Fibroblast of lung (primary cell): ENCODE measurements at places on chromosomes 4 and X. TPM values are rescaled to one million over a fixed set of nuclear protein-coding genes. Genes with fewer than 3 reads are reported as not detected.

DNA sequence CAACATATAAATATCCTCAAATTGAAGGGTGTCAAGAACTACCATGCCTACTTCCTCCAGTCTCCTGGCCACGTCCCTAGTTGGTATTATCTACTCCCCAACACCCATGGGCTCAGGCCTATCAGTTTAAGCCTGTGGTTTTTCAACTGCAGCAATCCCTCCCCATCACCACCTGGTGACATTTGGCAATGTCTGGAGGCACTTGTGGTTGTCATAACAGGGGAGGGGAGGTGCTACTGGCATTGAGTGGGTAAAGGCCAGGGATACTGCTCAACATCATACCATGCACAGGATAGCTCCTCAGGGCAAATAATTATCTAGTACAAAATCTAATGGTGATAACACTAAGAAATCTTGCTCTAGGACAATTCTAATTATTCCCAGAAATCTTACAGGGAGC lies 95.3 kb downstream of the COMMD8 start:
- DNase-seq: no peak

DNA sequence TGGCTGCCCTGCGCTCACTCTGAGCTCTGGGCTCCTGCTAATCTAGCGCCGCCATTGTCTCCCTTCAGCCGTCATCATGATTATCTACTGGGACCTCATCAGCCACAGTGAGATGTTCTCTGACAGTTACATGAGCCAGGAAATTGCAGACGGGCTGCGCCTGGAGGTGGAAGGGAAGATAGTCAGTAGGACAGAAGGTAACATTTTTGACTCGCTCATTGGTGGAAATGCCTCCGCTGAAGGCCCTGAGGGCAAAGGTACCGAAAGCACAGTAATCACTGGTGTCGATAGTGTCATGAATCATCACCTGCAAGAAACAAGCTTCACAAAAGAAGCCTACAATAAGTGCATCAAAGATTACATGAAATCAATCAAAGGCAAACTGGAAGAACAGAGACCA lies 21.8 kb upstream of the PIN4 start:
- DNase-seq: no peak

DNA sequence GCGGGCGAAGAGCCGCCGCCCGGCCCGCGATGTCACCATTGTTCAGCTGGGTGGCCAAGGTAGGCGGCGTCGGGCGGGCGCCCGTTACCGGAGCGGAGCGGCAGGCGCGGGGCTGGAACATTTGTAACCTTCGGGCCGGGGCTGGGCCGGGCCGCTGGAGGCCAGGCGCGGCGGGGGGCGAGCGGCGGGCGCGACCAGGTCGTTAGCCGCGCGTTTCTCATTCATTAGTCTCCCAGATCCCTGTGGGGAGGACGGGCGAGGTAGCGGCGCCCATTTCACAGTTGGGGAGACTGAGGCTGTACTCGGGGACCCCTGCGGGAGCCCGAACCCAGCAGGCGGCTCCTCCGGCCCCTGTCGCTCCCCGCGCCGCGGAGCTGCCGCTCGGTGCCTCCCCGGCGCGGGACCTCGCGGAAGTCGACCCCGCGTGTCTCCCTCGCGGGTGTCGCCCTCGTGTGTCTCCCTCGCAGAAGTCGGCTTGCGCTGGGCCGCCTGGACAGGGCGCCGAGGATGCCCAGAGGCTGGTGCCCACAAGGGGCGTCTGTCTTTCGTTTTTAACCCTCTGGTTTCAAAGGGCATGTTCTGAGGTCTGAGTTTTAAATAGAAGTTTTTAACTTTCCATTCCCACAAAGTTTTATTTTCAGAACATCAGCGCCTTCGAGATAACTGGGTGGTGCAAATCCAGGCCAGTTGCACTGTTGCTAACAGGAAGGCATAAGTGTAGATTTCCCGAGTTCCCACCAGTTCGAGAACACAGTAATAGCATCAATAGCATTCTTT lies 17.5 kb downstream of the PTTG2 start:
- DNase-seq: peak; percentile 72

GRCh38 chr4:84965553-84966381 lies 723 bp downstream of the WDFY3 start:
- no peak for DNase-seq

DNA sequence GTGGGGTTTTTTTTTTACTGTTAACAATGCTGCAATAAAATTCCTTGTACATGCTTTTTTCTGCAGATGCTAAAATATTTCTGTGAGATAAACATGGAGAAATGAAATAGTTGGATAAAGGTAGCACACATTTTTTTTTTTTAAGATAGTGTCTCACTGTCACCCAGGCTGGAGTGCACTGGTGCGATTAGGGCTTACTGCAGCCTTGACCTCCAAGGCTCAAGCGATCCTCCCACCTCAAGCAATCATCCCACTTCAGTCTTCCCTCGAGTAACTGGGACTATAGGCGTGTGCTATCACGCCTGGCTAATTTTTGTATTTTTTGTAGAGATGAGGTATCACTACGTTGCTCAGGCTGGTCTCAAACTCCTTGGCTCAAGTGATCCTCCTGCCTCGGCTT lies 1.8 kb upstream of the HUWE1 start:
- DNase-seq: no peak

- DNase-seq: no peak
Observed at GRCh38 chr4:72553540-72554337, 15.3 kb downstream of the ADAMTS3 start.

DNA sequence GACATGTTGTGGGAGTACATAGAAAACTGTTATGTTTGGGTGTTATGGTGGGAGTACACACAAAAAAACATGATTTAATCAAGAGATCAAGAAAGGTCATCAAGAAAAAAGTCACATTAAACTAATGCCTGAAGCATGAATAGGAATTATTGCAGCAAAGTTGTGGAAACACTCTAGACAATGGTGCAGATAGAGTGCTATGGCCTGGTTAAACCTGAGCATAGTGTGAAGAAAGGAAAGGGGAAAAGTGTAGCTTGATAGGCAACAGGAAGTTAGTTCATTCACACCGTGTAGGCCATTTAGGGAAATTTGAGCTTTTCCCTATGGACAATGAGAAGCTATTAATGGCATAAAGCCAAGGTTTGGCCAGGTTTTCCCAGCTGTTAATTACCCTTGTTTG lies 162.1 kb upstream of the EMCN start:
- DNase-seq: no peak

DNA sequence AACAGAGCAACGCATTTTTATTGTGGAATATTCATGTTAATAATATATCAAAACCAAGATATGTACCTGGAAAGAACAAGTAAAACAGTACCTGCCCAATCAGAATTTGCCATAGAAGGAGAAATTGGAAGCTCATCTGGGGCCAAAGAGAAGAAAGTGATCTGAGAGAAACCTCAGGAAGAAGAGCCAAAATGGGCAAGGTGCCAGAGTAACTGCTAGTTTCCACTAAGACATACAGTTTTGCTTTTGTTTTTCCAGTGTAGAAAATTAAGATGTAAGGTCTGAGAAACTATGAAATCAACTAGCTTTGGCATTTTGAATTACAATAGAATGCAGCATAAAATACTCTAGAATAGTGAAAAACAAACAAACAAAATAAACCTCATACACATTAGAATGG lies 2201.2 kb downstream of the ARAP2 start:
- DNase-seq: peak; percentile 8

- no peak for DNase-seq
Observed at GRCh38 chr4:17544831-17545234, 29.9 kb downstream of the CLRN2 start.

DNA sequence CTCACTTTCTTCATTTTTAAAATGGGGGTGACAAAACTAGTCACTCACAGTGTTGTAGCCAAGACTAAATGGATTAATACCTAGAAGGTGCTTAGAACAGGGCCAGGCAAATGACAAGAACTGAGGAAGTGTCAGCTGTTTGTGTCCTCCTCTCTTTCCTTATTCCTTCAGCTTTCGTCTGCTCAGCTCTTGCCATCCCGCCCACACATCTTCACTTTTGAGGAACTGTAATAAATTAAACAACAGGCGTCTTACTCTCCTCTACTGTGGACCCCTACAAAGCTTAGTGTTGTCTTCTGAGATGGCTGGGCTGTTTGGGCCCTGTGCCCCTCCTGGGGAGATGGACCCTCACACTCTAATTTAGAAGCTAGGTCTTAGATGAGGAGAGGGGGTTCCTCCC lies 2.7 kb downstream of the HPSE start:
- DNase-seq: no peak

- no peak for DNase-seq
Observed at GRCh38 chr4:10025230-10025806, 4.0 kb upstream of the SLC2A9 start.

DNA sequence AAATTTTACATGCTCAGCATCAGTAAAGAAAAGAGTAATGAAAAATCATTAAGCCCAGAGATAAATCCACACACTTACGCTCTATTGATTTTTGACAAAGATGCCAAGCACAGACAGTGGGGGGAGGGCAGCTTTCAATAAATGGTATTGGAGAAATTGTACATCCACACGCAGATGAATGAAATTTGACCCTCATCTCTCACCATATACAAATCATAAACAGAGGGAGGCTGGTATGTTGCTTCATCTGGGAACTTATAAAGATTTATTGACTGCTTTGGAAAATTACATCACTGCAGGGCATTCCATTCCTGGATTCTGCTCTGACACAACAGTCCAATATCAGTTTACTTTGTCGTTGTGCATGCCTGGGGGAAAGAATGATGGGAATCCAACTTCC lies 58.4 kb upstream of the XAGE1A start:
- peak; percentile 36 for DNase-seq

DNA sequence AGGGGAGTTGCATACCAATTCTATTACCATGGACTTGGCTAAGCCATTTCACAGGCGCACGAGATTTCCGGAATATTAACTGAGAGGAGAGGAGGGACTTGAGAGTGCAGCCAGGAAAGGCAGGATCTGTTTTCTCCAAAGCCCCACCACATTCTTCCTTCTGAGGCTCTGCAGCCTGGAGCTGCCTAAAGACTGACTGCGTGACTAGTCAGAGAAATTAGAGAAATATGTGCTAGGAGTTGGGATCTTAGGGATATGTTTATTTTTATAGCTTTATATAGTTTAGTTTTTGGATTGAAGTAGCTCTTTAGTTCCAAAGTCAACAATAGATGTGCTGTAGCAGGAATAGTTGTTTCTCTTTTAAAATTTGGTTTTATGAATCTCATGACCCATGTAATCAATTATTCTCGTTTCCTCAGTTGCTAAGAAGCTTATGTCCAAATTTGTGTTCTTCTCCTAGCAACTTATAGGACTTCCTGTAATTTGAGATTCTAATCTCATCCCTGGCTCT lies 300.1 kb upstream of the DDX53 start:
- DNase-seq: peak; percentile 86

DNA sequence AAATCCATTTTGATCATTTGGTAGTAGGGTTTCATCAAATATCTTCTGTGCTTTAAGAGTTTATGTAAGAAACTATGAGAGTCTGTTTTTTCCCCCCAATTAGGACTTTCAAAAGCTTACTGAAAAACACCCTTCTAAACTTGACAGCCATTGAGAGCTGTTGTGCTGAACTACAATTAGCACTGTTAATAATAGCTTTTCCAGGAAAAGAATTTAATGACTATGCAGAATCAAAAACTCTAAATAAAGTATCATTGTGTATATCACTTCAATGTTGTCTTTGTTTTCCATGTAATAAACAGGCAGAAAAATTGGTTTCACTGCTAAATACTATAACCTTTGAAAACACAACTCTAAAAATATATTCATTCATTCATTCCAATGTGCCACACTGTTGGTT lies 121.4 kb upstream of the PDE5A start:
- no peak for DNase-seq

- DNase-seq: no peak
Observed at GRCh38 chr4:48212165-48212564, 57.5 kb downstream of the TEC start.

- DNase-seq: peak; percentile 56
Observed at GRCh38 chrX:52923781-52924241, 26.7 kb downstream of the FAM156B start.

GRCh38 chr4:180669680-180670079 lies 1573.5 kb upstream of the TENM3 start:
- peak; percentile 96 for DNase-seq

DNA sequence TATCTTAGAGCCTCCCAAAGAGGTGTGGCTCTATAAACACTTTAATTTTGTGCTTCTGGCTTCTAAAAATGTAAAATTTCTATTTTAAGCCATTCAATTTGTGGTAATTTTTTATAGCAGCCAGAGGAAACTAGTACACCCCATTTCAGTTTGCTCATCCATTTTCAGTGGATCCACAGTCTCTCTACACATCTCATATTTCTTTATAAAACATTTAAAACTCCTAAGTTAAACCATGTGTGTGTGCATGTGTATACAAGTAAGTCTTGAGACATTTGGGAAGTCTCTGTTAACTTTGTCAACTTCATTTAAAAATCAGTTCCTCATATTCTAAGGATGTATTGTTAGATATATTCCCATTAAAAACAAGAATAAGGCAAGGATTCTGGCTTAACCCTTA lies 273.2 kb downstream of the IL15 start:
- no peak for DNase-seq

- peak; percentile 75 for DNase-seq
Observed at GRCh38 chr4:142265536-142265935, 580.6 kb downstream of the INPP4B start.

DNA sequence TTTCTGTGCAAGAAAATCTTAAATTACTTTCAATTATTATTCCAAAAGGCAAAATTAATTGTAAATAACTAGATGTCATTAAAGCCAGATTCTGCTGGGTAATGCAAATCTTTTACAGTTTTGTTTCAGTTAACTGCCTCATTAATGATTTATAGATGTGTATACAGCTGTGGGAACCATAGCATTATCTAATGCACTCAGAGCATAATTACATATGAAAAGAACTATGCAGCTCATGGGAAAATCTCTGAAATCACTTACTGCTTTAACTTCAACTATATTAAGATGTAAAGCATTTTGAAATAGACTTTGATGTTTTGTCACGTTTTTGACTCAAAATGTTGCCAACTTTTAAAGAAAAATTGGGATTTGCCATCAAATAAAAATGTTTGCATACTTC lies 630.3 kb upstream of the KLHL4 start:
- no peak for DNase-seq

- DNase-seq: no peak
Observed at GRCh38 chrX:138719396-138719795, 7.9 kb upstream of the FGF13 start.

DNA sequence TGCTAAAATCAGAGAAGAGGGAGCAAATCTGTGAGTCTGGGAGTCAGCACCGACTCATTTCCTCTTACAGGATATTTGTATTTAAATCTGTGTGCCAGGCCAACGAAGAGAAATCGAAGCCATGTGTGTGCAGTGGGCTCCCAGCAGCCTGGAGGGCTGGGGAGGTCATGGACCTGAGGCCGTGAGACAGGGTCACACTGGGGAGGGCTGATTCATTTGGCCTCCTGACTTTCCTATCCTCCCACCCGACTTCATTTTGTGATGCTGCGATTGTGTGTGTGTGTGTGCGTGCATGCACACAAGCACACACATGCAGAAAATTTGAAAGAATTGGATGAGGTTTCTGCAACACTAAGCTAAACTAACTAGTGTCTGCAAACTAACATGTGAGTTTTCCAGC lies 48.7 kb upstream of the STX18 start:
- DNase-seq: peak; percentile 41

The FHIP1A gene
- total RNA-seq: under 0.01 TPM in 2 replicates

The HCFC1 gene
- 7.4 and 10.2 TPM in 2 replicates for total RNA-seq

The SPP1 gene
- total RNA-seq: 0.17 and 0.26 TPM in 2 replicates

The STEEP1 gene
- 38.0 and 40.8 TPM in 2 replicates for total RNA-seq

The ZNF827 gene
- 4.4 and 7.1 TPM in 2 replicates for total RNA-seq

The IRS4 gene
- total RNA-seq: not detected in 2 replicates

The DDX53 gene
- total RNA-seq: not detected in 2 replicates

The INPP4B gene
- total RNA-seq: 9.2 and 19.7 TPM in 2 replicates

The MGARP gene
- total RNA-seq: 12.3 and 15.2 TPM in 2 replicates

The RASGEF1B gene
- 0.33 and 0.51 TPM in 2 replicates for total RNA-seq

The MAGEC2 gene
- 0.17 TPM in 1 of 2 replicates, not detected in the other for total RNA-seq

The NIPAL1 gene
- total RNA-seq: under 0.01 TPM in 1 of 2 replicates, not detected in the other

The ATP8A1 gene
- total RNA-seq: 1.5 and 4.8 TPM in 2 replicates

The DUSP21 gene
- not detected in 2 replicates for total RNA-seq

The TBC1D19 gene
- 40.6 and 132 TPM in 2 replicates for total RNA-seq

The TLR1 gene
- 1.3 and 1.7 TPM in 2 replicates for total RNA-seq
